Activated CD4-positive, alpha-beta T cell treated with anti-CD3 and anti-CD28 coated beads for 48 hours (primary cell): ENCODE measurements at places on chromosomes 7 and 10.

DNA sequence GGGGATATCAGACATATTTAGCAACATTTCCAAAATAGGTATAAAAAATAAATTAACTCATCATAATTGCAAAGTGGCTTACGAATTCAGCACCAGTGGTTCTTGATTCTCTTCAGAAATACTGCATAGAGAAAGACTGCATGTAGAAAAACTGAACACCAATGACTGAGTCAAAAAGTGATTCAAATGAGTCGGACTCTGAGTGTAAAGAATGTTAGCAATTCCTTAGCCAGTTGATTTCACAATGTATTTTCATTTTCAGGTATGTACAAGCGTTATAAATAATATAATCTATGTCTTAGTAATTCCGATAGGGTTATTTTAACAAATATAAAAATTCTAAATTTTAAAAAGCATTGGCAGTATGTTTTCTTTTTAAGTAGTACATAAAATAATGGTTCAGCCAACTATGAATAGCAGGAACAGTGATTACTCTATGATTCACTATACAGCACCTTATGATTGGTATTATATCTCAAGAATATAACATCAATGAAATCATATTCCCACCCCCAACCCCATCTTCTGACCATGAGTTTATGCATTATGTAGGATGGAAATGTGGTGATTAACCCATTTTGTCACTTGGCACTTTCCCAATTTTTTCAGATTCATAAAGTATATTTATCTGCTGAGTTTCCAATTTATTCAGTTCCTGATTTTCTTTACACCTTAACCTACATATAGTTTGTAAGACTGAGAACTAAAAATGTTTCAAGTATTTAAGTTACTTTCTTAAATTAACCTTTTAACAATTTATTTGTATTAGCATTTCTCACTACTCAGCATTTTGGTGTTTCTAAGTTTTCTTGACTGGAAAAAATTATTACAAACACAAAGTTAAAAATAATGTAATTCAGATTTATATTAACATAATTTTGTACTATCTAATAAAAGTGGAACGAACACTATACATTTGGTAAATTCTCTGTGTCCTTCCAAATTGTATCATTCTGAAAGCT is 33.9 kb downstream of the DNAJC1 start:
- no peak for DNase-seq

DNA sequence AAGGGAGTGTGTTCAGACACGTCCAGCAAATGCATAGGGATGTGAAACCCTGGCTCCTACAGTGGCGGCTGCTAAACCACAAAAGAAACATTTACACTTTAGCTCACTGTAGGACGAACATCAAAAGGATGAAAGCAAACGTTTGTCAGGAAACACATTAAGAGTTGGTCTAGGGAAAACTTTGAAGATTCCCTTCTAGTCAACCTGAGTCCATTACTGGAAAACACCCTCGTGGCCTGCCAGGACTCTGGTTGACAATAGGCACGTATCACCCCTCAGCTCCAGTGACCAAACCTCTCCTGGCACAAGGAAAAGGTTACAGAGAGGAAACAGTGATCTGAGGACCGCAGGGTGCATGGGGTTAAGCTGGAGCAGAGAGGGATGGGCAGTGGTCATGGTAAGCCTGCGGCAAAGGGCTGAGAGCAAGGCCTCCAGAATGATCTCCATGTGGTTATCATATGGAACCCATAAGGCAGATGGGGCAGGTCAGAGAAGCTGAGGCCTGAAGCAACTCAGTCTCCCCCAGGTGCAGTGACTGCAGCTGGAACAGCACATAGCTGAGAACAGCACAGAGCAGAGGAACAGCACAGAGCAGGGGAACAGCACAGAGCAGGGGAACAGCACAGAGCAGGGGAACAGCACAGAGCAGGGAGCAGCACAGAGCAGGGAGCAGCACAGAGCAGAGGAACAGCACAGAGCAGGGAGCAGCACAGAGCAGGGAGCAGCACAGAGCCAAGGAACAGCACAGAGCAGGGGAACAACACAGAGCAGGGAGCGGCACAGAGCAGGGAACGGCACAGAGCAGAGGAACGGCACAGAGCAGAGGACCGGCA is 49.9 kb downstream of the CHST15 start:
- no peak for DNase-seq

- no peak for DNase-seq
Observed at GRCh38 chr10:72487521-72487920, 132.8 kb upstream of the DNAJB12 start.

- DNase-seq, result no peak
Observed at GRCh38 chr7:132368246-132368900, 207.9 kb downstream of the PLXNA4 start.

DNA sequence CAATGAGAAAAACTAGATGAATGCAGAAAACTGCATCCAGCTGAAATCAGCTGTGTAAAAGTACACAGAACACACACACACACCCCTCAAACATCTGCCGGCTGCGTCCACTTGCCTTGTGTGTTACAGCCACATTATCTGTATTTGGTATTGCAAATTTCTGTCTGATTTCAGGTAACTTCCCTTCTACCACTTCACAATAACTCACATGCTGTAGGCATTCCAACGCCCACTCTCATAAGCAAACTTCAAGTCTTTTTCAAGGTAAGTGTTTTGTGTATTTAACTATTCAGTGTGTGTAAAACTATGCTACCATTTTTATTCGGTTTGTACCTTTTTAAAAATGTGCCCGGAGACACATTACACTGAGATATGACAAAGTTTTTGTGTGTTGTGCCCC is 594.2 kb downstream of the SORCS1 start:
- DNase-seq, result no peak

DNA sequence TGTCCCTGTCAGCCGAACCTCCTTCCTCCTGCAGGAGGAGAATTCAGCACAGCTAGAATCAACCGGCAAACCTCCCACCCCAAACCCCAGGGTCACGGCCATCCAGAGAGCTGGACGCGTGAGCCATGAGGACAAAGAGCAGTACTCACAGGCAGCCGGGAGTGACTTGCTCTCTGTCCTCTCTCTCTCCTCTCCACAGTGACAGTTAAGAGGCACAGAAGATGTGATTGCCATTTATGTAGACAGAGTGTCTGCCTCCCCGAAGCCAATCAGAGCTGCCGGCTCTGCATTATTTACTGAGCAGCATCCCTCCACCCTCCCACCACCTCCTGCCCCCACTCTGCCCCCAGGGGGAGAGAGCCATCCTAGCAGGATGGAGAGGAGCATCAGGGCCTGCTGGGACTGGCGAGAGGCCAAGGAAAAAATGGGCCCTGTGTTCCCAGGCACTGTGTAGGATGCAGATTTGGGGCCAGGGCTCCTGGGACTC is 4.3 kb downstream of the DDC start:
- DNase-seq, result no peak
